ENCODE measurements at places on chromosomes 5 and 9. TPM values are rescaled to one million over a fixed set of nuclear protein-coding genes. Genes with fewer than 3 reads are reported as not detected.

- DNase-seq, result no peak
- H3K4me1 ChIP-seq, result no peaks in the 10 kb centered on the region
- H3K27me3 ChIP-seq, result no peaks in the 10 kb centered on the region
- H3K27ac ChIP-seq, result no peak overlapping the region
- no peaks in the 10 kb centered on the region for H3K36me3 ChIP-seq
Measured at GRCh38 chr5:7540736-7541485, 145.0 kb downstream of the ADCY2 start.

- peaks cover 12% of the 10 kb centered on the region for H3K4me1 ChIP-seq
- no peak overlapping the region for H3K27ac ChIP-seq
- no peak for DNase-seq
Measured at GRCh38 chr9:122386311-122386872, 15.6 kb downstream of the PTGS1 start.

DNA sequence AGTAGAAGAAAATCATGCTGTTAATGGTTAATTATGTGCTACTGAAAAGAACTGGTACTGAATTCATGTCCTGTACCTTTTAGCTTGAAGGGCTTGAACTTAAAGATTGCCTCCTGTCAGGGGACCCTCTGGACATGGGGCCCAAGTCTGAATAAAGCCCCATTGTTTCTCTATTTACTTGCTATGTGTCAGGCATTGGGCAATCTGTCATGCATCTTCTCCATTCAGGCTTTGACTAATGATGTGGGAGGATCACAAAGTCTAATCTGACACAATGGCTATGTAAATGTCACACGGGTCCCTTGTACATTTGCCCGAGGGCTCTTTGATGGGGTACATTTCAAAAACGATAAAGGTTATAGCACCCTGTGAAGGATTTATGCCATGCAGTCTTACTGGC is 64.0 kb upstream of the TUSC1 start:
- DNase-seq, result no peak
- H3K27me3 ChIP-seq, result no peaks in the 10 kb centered on the region
- no peaks in the 10 kb centered on the region for H3K36me3 ChIP-seq
- H3K27ac ChIP-seq, result no peak overlapping the region

- H3K27me3 ChIP-seq, result no peaks in the 10 kb centered on the region
- DNase-seq, result no peak
Measured at GRCh38 chr5:58080573-58080972, 379.3 kb downstream of the PLK2 start.

- H3K36me3 ChIP-seq, result no peaks in the 10 kb centered on the region
- H3K4me3 ChIP-seq, result no peak overlapping the region
- peaks cover 21% of the 10 kb centered on the region for H3K27me3 ChIP-seq
- DNase-seq, result no peak
Measured at GRCh38 chr5:375336-375920, 53.9 kb downstream of the AHRR start.

- no peak for DNase-seq
- no peak overlapping the region for H3K27ac ChIP-seq
- H3K4me1 ChIP-seq, result no peaks in the 10 kb centered on the region
Measured at GRCh38 chr9:7135735-7136134, 378.0 kb downstream of the KDM4C start.

DNA sequence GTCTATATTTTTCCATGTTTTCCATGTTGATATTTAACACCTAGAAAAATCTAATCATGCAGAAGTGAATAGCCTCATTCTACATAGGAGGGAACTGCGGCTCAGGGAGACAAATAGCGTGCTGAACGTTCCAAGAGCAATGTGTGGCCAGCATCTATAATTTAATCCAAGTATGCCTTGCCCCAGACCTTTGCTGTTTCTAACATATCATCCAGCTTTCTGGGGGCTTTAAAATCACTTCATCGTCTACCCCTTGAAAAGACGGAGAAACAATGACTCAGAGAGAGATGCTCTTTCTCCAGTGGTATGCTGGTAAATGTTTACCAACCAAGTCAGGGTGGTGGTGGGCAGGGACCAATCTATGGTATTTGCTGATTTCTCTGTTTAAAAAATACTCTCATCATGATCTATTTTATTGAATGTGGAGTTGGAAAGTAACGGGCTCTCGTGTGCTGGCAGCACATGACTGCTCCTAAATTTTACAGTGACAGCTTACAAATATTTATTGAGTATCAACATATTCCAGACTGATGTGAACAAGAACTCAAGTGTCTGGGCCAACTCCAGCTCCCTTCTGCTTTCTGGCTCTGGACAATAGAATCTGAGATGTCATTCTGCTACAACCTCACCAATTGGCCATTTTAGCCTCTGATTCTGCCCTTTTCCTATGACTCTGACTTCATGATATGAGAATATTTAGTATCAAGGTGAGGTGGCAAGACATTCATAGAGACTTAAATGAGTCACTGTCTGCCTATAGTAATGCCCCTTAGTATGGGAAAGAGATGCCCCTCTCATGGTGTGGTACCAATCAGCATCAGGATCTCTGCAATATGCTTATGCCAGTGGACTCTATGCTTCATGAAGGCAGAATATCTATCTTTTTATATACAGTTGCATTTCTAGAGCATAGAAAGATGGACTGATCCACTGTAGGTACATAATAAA is 407.4 kb upstream of the TNC start:
- DNase-seq, result peak; percentile 11
- no peak overlapping the region for H3K4me3 ChIP-seq
- no peaks in the 10 kb centered on the region for H3K27me3 ChIP-seq
- H3K27ac ChIP-seq, result peak overlapping the region; percentile 76
- H3K4me1 ChIP-seq, result no peaks in the 10 kb centered on the region

FBP2 gene
- not detected for total RNA-seq

FOXD1 gene
- not detected for total RNA-seq

FBXW11 gene
- total RNA-seq, result 22.8 TPM

SLC36A2 gene
- not detected for total RNA-seq
